ENCODE measurements at places on chromosomes 16 and 17.
A peak's percentile ranks its signal among the peaks of the same experiment; 100 is the strongest.

DNA sequence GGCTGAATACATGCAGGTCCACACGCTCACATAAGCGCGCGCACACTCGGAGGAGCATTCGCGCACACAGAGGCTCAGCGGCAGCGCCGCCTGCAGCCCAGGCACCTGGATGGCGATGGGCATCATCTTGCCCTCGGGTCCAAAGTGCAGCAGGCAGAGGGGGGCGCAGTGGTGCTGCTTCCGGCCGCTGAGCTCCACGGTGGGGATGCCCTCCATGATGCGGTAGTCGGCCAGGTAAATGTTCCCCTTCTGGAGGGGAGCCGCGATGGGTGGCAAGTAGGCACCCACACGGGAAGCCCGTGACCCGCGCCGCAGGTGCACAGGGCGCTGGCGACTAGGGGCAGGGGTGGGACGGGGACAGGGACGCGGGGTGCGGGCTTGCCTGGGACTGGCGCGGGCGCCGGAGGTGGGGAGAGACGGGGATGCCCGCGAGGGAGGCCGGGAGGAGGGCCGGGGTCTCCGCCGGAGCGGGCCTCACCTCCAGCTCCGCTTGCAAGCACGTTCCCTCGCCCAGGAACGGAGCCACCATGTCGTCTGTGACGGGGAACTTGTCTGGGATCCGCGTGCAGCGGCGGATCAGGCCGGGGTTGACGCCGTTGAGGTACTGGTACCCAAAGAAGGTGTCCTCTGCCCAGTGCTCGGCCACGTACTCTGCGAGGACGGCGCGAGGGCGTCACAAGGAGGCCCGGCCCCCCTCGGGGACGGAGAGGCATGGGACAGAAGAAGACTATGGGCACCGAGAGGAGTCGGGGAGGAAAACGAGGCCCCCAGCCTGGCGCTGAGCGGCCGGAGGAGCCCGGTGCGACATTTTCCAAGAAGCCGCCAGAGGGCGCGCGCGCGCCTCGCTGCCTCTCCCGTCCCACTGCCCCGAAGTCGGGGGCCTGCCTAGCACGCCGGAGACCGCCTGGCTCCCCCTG, 8.0 kb downstream of the ALOX12B start:
- DNase-seq, result peak; percentile 82

DNA sequence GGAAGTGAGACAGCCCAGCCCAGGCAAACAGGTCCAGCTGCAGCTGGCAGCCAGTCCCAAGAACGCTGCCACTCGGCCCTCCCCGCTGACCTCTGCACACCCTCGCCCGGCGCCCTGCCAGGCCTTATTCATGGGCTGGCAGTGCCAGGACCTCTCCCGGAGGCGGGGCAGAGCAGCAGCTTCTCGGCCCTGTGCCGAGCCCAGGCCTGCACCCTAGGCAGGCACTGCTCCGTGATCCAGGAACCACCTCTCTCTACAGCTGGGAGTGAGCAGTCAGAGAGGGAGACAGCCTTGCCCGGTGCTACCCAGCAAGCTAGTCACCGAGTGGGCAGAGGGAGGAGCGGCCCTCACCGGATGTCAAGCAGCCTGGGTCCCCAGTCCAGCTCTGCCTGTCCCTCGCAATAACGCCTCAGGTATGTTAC, 79.9 kb upstream of the CBX4 start:
- no peak for DNase-seq

DNA sequence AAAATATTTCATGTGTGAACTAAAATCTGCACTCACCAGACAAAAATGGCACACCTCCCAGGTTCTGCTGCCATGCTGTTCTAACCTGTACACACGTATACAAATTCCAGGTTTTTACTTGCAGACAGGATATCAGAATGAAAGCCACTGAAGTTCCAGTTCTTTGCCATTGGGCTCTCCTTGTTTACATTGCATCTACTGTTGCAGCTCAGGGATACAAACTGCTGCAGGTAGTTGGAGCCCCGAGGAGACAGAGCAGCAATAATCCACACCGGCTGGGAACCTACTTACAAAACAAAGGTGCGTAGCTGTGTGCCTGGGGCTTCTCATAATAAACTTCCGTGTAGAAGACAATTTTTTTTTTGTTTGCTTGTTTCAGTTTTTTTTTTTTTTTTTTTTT, 59.6 kb downstream of the HAPSTR1 start:
- DNase-seq, result no peak

- DNase-seq, result no peak
Observed at GRCh38 chr17:19273731-19274130, 36.6 kb downstream of the EPN2 start.

- DNase-seq, result no peak
Observed at GRCh38 chr16:3480901-3481695, 14.2 kb downstream of the C16orf90 start.

Data from CD4-positive, alpha-beta T cell treated with Interleukin-4 for 1 hour (primary cell).